ENCODE measurements at places on chromosomes 1 and 21.

GRCh38 chr1:58882322-58882948 is 98.6 kb upstream of the JUN start:
- ATAC-seq, result no peak

DNA sequence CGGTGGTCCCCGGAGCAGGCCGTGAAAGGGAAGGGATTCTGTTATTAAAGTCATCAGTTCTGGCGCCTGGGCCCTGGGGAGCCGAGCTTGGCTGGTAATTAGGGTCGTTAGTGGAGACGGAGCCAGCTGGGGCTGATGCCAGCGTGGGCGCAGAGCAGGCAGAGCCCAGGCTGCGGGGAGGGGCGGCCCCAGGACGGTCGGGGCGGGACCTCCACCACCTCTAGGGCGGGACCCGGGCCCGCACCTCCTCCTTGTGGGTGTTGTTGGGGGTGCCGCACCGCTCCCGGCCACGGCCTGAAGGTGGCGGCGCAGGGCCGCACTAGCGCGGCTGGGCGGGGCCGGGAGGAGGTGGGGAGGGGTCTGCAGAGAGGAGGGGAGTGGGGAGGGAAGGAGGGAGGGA is 470.6 kb downstream of the PTPRU start:
- peak; percentile 86 for ATAC-seq

- no peak for ATAC-seq
Observed at GRCh38 chr21:46083791-46084561, 13.9 kb upstream of the COL6A2 start.

- ATAC-seq, result no peak
Observed at GRCh38 chr21:40099809-40100208, 232.6 kb downstream of the PCP4 start.

GRCh38 chr1:184483101-184483683 is 96.4 kb downstream of the C1orf21 start:
- peak; percentile 71 for ATAC-seq

- peak; percentile 33 for ATAC-seq
Observed at GRCh38 chr1:61082311-61083012, at the start of gene NFIA. Gene NFIA (plus strand): TSS chr1:61082561.

DNA sequence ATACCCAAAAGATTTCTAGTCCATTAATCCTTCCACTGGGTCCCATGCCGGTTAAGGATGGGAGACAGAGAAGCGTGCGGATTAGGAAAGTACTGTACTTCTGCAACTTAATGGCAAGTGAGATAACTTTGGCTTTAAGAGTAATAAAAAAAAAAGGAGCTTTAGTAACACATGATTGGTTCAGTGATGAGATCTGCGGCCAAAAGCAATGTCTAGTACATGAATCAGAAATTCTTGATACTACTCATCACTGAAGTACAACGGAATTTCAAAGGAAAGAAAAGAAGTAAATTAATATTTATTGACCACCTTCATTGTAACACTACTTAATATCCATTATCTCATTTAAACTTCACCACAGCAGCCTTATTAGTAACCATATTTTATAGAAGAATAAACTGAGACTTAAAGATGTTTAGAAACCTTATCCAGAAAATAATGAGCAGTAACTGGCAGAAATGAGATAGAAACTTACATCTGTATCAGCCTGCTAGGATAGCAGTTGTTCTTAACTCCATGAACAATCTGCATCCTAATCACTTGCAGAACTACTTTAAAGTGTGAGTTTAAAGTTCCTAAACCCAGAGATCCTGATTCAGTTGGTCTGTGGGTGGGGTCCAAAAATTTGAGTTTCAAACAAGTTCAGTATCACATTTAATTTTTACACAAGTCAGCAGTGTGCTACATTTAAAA is 14.1 kb upstream of the NUF2 start:
- peak; percentile 95 for ATAC-seq

DNA sequence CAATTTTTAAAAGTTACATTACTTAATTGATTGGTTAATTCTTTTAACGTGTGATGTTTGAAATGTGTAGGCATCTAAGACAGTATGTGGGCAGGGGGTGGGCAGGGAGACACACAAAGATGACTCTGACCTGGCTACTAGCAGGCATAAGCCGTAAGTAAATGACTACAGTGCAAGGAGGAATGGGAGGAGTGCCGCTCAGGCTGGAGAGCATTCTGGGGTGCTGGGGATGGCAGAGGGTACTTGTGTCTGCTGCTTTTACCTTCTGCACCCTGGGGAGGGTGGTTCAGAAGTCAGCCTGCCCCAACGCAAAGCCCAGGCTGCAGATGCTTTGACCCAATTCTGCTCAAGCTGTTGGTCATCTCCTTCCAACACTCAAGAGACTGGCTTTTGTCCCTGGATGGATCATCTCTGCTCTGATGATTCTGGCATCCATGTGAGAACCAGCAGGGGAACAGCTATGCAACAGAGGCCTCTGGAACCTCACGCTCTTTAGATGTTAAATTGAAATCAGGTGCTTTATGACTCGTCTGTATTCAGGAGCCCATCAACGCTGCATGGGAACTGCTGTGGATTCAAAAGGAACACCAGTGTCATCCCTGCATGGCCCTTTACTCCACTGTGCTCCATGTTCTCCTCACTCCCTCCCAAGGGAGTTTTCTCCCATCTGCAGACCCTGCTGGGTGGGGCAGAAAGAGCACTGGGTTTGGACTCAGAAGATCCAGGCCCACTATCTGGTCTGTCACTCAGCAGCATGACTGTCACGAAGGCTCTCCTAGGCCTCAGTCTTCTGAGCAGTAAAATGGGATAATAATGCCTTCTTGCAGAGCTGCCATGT is 78.8 kb downstream of the FAM78B start:
- ATAC-seq, result no peak

DNA sequence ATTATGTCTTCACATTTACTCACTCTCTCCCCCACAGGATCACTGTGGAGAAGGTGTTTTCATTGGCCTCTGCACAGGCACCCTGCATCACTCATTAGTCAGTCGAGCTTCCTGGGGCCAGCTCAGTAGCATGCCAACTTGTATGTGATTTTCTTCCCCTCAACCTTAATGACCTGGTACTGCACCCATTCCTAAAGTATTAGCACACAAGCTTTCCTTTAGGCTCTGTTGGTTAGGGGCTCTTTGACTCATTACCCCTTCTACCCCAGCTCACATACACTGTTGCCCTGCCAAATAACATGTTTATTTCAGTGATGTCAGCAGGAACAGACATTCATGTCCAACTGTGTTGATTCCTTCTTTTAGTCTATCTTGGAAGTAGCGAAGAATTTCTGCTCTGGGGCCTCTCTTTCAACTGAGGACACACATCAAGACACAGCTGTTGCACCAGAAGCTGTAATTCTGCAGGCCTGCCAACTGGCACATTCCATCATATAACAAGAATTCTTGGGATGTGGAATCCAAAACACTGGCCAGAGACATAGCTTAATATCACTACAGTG is 603.5 kb upstream of the ADAMTS5 start:
- ATAC-seq, result peak; percentile 92
